RPMI8226 (cell line): ENCODE measurements at places on chromosomes 2 and 18.

GRCh38 chr2:232549655-232550353, 553 bp downstream of the TIGD1 start:
- no peak for DNase-seq

GRCh38 chr2:172462373-172462848, 35.0 kb downstream of the ITGA6 start:
- no peak for DNase-seq

GRCh38 chr2:168526641-168527040, 70.6 kb downstream of the CERS6 start:
- no peak for DNase-seq

DNA sequence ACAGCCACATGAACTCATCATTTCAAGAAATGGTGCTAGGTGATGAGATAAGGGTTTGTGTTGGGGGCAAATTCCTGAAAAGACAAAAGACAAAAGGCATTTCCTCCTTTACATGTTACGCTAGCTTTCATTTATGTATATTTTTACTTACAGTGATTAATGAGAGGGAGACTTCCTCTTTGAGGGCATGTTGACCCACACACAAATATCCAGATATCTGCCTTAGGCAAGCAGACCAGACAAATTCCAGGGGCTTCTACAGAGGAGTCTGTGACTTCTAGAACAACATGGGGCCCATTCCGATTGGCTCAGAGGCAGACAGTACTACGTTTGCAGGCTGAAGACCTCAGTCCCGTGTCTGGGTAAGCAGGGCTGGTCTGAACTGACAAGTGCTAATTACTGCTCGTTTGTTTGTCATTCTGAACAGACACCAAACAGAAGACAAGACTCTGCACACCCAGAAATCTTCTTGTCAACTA, 74.8 kb upstream of the ST6GAL2 start:
- no peak for DNase-seq

GRCh38 chr18:79912409-79912991, 39.0 kb downstream of the SLC66A2 start:
- DNase-seq, result no peak

DNA sequence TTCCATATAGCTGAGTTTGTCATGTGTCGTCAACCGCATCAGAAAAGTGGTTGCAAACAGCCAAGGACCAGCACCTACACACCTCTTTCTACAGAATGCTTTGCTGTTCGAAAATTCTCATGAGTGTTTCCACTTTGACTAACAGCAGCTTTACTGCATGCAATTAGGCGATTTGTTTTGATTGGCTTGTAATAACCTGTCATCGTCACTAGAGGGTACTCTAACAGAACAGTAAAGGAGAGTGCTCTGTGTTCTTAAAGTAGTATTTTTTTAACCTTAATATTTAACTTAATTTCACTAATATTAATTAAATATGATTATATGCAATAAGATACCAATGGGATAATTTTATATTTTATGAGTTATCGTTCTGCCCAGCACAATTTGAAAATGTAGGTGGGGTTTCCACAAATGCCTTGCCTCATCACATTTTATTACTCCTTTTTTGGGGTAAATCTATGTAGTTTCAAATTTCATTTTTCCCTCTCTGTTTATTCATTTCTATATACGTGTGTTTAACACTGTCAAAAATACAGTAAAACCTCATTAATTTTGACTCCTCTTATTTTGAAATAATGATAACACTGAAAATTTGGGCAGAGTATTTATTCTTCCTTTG, 502.2 kb downstream of the NRXN1 start:
- DNase-seq, result peak; percentile 39

DNA sequence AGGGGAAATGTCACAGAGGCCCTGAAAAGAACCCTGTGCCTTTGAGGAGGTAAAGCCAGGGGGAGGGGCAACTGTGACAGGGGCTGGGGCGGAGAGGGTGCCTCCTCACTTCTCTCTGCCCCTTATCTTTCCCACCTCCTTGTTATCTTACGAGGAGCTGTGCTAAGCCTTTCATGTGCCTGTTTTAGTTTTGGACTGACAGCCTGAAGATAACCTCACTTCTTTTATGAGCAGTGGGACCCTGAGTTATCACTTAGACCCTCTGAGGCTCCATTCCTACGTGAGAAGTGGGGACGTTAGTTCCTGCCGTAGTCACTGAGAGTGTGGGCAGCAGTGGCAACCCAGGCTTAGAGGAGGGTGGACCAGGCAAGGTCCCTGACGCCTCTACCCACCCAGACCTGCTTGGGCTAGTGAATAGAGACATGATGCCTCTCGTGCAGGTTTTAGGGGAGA, 39.5 kb upstream of the LBH start:
- DNase-seq, result no peak

DNA sequence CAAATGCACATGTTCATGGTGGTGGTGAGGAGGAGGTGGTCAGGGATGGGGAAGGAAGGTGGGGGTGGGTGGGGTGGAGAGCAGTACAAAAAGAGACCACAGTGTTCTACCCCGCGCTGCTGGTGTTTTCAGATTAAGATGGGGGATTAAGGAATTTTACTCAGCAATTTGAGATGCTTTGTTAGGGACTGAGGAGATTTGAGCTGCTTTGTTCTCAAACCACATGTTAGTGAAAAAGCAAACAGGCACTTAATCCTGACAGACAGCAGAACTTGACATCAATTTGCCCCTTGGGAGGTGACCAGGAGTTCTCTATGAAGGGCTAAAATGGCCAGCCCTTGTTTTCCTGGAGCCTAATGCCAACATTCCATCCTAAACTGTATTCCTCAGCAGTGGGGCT, 244.5 kb downstream of the MEIS1 start:
- DNase-seq, result no peak

DNA sequence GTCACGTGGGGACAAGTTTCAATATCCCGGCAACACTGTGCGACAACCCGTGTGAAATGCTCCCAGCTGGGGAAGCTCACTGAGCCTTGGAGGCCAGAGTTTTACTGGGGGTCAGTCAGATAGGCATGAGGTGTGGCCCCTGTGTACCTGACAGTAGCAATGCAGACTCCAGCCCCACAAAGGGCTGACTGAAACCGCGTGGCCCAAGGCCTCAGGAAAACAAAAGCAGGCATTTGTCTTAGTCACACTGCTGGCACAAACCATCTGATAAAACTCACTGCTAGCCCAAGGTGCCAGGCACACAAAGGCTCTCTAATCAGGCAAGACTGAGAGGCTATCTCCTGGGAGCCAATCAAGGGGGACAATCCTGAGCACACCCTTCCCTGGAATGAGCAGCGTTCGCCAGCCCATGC, 786.6 kb upstream of the RAB6C start:
- no peak for DNase-seq

DNA sequence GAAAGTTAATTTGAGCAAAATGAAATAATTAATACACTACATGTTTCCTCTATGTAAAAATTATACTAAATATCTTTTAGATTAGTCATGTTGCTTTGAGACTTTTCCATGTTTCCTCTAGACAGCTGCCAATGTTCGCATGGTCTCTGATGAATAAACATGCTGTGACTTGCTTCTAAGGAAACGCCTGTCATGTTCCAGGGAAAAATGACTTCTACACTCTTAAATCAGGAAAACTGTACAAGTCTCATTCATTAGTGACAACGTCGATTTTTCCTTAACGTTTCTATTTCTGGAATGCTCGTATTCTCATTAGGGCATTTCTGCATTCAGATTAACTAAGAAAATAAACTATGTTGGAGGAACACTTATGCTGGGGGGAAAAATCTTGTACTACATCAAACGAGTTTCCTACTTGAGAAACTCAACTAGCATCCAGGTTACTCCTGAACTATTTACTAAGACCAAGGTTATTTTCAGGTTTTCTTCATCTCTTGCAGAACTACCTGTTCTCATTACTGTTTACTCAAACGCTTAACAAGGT, 1.6 kb downstream of the COBLL1 start:
- no peak for DNase-seq

DNA sequence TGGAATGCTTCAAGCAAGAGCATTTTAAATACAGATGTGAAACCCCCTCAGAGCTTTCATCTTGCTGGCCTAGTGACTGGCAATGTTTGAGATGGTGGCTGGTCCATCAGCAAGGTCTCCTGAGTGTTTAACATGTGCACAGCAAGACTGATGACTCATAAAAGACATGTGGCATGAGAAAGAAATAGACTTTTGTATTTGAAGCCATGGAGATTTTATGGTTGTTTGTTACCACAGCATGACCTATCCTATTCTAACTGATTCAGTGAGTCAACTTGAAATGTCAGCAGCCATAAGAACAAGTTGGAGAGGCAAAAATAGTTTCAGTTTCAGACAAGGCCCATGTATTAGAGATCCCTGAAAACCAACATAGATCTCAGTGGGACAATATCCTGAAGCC, 154.7 kb upstream of the LYPD1 start:
- no peak for DNase-seq

GRCh38 chr2:177572236-177572671, 179.7 kb downstream of the AGPS start:
- DNase-seq, result no peak

GRCh38 chr2:157901325-157901724, 25.2 kb upstream of the ACVR1 start:
- no peak for DNase-seq

DNA sequence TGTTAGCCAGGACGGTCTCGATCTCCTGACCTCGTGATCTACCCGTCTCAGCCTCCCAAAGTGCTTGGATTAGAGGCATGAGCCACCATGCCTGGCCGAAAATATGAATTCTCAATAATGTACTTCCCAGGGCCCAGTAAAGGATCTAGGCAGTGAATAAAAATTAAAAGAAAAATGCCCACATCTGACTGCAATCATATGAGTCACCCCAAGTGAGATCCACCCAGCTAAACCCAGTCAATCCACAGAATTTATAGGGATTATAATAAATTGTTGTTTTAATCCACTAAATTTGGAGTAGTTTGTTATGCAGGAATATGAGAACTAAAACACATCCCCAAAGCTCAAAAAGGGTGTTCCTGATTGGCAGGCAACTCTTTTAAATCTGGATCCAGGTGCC, 93.5 kb upstream of the STK39 start:
- DNase-seq, result no peak

- DNase-seq, result no peak
These were observed 135.0 kb downstream of the IKZF2 start for GRCh38 chr2:213016166-213016983.

GRCh38 chr2:100424277-100424875, 6.9 kb upstream of the CHST10 start:
- DNase-seq, result no peak

DNA sequence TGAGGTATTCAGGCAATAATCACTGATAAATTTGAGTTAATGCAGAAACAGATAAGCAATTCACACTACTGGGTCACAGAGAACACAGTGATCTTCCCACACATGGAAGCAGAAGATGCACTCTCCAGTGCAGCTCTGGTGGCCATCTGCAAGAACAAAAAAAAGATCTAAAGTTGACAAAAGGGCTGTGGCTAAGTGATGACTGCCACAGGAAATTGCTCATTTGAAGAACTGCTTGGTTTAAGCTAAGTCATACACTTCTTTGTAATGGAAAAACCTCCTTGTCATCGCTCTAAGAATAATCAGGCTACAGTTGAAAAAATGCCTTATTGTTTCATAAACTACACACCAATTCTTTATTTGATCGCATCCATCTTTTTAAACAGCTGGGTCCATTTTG, 115.1 kb downstream of the DTNB start:
- DNase-seq, result peak; percentile 55

DNA sequence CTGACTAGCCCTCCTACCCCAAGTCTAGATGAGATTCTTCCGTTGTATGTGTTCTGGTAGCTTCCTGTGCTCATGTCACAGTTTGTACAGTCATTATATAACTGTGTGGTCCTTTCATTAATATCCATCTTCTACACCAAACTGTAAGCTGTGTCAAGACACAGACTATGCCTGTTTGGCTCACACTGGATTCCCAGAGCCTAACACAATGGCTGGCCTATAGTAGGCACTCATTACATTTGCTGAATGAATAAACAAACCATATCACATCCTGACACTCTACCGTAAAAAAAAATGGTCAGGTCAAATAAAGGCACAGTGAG, 72.6 kb downstream of the ANKRD44 start:
- no peak for DNase-seq

DNA sequence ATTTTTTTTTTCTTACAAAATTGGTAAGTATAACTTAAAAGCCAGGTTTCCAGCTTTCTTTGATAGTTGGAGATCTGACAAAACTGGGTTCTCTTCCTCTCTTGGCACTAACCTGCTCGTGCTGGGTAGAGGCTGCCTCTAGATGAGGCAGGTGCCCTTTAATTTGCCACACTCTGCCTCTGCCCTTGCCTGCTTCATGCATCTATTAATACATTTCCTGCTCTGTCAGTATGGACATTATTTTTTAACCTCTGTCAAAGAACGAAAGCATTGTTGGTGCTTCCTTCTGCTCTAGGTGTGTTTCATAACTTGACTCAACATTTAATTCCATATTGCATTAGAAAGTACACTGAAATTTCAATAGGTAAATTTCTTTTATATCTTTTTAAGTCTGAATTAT, 490.7 kb upstream of the ZEB2 start:
- no peak for DNase-seq

DNA sequence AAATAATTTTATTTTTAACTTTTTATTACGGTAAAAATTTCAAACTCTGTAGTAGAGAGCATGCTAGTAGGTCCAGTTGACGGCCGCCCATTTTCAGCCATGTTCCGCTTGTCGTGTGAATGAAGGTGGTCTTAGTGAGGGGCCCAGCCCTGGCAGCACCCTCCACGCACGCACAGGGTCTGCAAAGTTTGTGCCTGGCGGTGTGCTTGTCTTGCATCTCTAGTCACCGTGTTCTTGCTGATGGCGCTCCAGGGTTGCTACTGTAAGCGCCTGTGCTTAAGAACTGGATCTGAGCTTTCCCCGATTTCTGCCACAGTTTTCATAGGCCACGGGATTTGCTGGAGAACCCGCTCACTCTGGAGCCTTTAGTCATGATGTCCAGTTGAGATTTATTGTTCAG, 28.9 kb downstream of the LDLRAD4 start:
- no peak for DNase-seq

DNA sequence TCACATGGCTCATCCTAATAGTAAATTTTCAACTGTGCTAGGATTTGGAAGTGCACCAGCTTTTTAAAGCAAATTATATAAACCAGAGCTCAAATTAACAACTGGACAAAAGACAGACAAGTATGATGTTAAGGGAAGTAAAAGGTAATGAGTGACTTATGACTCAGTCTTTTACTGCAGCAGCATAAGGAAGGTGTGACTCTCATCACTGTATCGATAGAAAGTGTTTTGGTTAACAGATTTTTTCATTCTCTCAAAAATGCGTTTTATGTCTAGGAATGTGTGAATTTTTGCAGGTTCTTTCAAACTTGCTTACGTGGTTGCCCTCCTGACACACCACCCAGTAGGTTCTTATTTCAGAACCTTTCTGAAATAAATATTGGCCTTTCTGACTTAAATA, 244.2 kb upstream of the BOD1L2 start:
- DNase-seq, result no peak

DNA sequence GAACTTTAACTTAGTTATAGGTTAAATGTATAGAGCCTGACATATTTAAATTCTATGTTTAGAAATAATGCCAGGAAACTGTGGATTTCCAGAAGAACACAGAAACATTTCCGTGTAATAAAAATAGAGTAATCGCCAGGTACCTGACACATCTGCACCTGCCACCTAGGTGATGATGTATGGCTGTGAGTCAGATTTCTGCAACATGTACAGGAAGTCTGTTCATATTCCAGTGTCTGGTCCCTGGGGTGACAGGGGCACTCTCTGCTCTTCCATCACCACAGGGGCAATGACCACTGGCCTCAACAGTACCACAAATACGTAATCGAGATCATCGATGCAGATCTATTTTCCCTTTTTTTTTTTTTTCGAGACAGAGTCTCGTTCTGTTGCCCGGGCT, 101.1 kb upstream of the LPIN2 start:
- no peak for DNase-seq

- DNase-seq, result no peak
These were observed 2.6 kb upstream of the RBM43 start for GRCh38 chr2:151264157-151264825.
